ENCODE measurements at places on chromosomes 1 and 21.

DNA sequence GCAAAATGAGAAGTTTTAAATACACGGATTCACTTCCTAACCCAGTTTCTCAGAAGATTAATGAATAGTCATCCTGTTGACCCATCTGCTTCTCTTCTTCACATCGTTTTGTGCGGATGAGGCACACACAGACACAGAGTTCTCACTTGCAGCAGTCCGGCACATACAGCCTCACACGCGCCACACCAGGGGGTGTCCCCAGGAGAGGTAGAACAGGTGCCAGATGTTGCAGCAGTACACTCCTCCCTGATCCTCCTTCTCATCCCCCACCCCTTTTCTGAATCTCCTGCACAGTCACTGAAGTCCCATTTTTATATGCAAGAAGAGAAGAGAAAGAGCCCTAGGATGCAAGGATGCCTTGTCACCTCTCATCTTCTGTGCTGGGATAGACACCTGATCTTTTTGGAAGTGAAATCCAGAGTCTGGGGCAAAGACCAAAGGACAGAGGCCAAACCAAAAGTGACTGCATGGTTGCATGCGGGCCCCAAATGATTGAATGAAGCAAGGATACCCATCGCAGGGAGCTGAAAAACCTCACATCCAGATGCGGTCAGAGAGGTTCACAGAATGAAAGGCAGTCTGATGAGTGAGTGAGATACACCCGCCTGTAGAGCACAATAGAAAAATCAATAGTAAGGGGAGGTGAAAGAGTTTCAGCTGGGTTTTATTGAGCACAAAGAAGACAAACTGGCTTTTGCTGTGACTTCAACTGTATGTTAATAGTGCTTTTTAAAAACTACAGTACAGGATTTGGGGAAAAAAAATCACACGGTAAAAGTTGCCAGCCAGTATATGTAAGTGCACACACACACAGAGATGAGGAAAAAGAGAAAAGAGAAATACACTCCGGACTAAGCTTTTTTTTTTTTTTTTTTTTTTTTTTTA lies 28.9 kb downstream of the PBX1 start:
- DNase-seq, result no peak

GRCh38 chr1:68128820-68129219 lies 78.4 kb upstream of the DIRAS3 start:
- peak; percentile 41 for DNase-seq

DNA sequence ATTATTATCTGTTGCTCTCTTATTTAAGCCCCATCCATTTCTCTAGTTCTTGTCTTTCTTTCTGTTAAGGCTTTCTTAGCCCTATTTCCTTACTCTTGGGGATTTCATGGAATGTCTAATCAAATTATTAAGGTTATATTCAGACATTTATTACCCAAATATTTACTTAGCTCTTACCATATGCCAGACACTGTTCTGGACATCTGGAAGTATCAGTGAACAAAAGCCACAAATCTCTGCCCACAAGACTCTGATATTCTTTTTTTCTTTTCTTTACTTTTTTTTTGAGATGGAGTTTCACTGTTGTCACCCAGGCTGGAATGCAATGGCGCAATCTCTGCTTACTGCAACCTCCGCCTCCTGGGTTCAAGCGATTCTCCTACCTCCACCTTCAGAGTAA lies 74.3 kb upstream of the NBL1 start:
- no peak for DNase-seq

- DNase-seq, result no peak
Measured at GRCh38 chr1:156600733-156601121, 552 bp downstream of the GPATCH4 start.

DNA sequence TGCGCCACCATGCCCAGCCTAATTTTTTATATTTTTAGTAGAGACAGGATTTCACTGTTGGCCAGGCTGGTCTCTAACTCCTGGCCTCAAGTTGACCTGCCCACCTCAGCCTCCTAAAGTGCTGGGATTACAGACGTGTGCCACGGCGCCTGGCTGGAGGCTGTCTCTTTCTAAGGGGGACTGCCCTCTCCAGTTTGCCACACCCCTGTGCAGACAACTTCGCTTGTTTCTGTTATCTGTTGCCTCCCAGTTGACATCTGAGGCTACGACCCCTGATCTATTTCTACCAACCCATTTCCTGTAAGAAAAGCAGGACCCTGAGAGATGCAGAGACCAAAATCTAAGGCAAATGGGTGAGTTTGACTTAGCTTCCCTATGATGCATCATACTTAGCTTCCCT lies 24.0 kb upstream of the VASH2 start:
- DNase-seq, result no peak

GRCh38 chr1:205259324-205259832 lies 31.6 kb downstream of the TMCC2 start:
- no peak for DNase-seq

GRCh38 chr1:151846686-151847237 lies 6.8 kb downstream of the THEM5 start:
- DNase-seq, result no peak

DNA sequence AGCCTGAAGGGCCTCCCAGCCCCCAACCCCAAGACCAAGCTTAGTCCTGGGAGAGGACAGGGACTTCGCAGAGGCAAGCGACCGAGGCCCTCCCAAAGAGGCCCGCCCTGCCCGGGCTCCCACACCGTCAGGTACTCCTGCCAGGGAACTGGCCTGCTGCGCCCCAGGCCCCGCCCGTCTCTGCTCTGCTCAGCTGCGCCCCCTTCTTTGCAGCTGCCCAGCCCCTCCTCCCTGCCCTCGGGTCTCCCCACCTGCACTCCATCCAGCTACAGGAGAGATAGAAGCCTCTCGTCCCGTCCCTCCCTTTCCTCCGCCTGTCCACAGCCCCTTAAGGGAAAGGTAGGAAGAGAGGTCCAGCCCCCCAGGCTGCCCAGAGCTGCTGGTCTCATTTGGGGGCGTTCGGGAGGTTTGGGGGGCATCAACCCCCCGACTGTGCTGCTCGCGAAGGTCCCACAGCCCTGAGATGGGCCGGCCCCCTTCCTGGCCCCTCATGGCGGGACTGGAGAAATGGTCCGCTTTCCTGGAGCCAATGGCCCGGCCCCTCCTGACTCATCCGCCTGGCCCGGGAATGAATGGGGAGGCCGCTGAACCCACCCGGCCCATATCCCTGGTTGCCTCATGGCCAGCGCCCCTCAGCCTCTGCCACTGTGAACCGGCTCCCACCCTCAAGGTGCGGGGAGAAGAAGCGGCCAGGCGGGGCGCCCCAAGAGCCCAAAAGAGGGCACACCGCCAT lies 21.9 kb upstream of the ARF1 start:
- DNase-seq, result peak; percentile 39

DNA sequence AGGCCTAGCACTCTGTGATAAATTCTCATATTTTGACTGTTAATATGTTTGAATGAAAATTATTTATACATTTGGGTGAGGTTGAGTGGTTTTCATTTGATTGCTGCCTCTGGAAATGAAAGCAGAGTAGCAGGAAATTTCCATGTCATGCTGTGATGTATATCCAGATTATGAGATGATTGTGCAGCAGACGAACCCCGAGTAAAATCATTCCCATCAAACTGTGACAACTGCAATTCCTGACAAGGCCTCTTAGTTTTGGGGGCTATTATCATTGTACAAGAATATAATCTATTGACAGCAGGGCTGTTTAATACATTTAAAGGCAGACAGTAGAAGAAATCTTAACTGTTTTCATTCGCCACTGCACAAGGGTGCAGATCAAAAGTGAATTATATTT lies 134.8 kb downstream of the ATG4C start:
- DNase-seq, result no peak

DNA sequence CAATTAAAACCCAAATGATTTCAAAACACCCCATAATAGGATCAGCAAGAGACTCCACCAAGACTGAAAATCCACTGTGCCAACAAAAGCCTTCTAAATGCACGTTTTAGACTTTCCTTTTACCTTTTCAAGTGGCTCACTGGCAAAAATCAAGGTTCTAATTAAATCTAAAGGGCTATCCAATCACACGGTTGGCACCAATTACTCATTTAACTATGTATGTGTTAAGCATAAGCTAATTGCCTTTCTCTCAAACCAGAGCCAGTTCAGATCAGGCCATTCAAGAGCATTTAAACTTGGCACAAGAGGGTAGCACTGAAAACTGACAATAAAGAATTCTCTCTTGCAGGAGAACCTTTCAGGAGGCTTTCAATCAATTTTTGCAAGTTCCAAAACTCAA lies 139.5 kb downstream of the RGS7 start:
- no peak for DNase-seq

- DNase-seq, result no peak
Measured at GRCh38 chr1:227792216-227793078, 23.0 kb upstream of the PRSS38 start.

GRCh38 chr1:229368347-229368746 lies 25.5 kb upstream of the CCSAP start:
- DNase-seq, result no peak

DNA sequence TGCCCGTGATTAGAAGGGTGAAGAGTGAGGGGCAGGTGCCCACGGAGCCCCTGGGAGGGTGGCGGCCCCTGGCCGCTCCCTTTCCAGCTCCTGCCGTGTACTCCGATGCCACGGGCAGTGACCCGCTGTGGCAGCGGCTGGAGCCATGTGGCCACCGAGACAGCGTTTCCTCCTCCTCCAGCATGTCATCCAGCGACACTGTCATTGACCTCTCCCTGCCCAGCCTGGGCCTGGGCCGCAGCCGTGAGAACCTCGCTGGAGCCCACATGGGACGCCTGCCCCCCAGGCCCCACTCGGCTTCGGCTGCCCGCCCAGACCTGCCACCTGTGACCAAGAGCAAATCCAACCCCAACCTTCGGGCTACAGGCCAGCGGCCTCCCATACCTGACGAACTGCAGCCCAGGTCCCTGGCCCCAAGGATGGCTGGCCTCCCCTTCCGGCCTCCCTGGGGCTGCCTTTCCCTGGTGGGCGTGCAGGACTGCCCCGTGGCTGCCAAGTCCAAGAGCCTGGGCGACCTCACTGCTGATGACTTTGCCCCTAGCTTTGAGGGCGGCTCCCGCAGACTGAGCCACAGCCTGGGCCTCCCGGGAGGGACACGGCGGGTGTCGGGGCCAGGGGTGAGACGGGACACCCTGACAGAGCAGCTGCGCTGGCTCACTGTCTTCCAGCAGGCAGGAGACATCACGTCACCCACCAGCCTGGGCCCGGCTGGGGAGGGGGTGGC lies 22.0 kb downstream of the PANK4 start:
- no peak for DNase-seq

GRCh38 chr1:158496374-158496773 lies 24.4 kb downstream of the OR10R2 start:
- DNase-seq, result peak; percentile 8

GRCh38 chr1:242205622-242206489 lies 207.0 kb upstream of the MAP1LC3C start:
- DNase-seq, result no peak

DNA sequence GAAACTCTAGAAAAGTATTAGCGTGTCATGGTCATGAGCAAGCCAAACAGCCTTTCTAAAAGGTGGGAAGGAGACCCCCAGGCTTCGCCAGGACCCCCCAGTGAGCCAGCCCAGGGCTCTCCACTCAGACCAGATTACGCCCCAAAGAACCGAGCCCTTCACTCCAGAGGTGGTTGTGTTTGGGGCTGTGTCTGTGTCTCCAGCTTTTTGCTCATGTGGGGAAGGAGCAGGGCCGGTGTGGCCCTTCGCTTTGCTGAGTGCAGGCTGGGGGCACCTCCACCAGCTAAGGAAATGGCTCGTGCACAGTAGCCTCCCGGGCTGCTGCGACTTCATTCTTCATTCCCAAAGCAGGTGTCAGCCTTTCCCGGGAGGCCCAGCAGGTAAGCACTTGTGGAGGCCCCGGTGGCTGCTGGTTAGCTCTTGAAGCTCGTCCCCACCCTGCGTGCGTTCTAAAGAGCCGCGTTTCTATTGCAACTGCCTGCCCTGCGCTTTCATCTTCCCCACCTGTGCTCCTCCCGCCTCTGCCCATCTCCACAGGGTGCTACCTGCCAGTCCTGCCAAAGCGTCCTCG lies 531 bp downstream of the TSPEAR start:
- peak; percentile 92 for DNase-seq

DNA sequence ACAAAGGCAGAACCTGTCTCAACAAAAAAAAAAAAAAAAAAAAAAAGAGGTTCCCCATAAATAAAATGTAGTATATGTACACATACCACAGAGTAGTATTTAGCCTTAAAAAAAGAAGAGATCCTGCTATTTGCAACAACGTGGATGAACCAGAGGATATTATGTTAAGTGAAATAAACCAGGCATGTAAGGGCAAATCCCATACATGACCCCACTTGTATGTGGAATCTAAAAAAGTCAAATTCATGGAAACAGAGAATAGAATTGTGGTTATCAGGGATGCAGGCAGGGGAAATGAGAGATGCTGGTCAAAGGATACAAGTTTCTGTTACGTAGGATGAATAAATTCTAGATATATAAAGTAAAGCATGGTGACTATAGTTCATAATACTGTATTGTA lies 16.7 kb downstream of the SLC44A3 start:
- DNase-seq, result no peak

GRCh38 chr1:24966724-24967346 lies 36.8 kb upstream of the RUNX3 start:
- DNase-seq, result peak; percentile 59

DNA sequence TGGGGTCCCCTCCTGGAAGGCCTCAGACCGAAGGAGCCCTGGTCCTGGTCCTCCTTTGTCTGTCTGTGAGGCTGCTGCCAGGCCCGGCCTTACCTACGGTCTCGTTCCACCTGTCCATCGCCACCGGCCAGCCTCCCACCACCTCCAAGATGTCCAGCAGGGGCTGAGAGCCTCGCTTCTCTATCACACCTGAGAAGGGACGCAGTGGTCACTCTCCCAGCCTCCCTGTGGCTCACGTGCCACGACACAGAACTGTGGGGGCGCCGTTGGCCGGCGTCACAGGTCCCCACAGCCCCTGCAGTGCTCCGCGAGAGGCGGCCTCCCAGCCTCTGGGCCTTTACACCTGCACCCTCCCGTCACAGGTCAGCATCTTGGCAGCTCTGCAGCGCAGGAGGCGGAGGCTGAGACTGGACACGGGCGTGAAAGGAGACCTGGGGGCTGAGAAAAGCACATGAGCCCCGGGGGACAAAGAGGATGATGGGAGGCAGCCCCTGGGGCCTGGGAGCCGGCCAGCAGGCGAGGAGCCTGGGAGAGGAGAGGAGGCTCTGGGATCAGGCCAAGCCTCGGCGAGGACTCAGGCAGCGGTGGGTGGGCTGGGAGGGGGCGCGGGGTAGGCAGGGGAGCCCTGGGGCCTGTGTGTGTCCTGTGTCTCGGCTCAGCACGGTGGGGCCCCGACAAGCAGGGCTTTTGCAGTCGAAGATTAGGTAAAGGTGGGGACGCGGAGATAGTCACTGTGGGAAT lies 20.5 kb downstream of the PRXL2B start:
- no peak for DNase-seq

GRCh38 chr1:30748699-30749401 lies 8.7 kb downstream of the LAPTM5 start:
- no peak for DNase-seq

DNA sequence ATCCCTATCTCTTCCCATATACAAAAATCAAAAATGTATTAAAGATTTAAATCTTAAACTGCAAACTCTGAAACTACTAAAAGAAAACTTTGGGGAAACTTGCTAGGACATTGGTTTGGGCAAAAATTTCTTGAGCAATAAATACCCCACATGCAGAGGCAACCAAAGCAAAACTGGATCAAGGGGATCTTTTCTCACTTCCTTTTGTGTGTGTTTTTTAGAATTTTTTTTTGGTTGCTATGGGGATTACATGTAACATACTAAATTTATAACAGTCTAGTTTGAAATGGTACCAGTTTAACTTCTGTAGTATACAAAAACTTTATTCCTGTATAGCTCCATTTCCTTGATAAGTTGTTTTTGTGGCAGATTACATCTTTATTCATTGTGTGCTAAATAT lies 16.8 kb downstream of the MAST2 start:
- DNase-seq, result no peak
